CD4-positive, alpha-beta T cell treated with Interleukin-2 at 100 ng/mL for 4 hours (primary cell): ENCODE measurements at places on chromosomes 12 and 14.

GRCh38 chr14:91918186-91918883, 29.2 kb downstream of the FBLN5 start:
- no peak for DNase-seq

GRCh38 chr14:77181603-77182437, at the start of gene TMEM63C:
Gene TMEM63C (plus strand): TSS chr14:77181798. CDS start chr14:77218814, 37,016 bp downstream.
- DNase-seq, result peak; percentile 60

DNA sequence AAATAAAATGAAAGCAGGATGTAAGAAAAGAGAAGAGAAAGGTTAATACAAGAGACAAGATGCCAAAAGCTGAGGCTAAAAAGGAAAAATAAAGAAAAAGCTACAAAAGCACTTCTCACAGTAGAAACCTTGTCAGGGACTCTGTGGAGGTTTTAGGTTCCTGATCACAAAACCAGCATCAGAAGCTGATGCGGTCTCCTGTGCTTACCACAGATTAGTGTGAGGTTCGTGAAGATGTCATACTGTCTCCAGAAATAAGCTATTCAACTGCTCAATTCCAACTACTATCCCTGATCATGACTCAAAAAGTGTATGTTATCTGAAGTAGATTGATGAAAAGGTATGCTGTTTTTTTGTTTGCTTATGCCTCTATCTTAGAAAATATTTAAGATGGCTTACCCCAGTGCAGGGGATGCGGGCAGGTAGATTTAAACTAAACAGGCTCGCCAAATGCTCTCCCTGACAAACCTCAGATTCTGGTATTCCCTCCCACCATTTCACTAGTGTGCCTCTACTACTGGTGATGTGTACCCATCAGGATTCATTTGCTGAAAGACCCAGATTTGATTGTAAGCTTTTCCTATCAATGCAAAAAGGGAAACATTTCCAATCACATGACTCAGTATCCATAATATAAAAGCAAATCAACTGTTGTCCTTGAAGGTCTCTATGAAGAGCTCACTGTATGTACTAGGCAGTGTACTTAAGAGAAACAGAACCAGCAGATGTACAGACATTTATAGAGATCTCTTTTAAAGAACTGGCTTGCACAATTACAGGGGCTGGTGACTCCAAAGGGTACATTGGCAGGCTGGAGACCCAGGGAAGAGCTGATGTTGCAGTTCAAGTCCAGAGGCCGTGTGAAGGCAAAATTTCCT, 169.5 kb upstream of the FOXN3 start:
- DNase-seq, result peak; percentile 26

- DNase-seq, result peak; percentile 63
Observed at GRCh38 chr12:55736780-55737580, 5.9 kb upstream of the GDF11 start.

- no peak for DNase-seq
Observed at GRCh38 chr14:85873006-85873405, 343.1 kb downstream of the FLRT2 start.

GRCh38 chr12:124617615-124618014, 50.2 kb upstream of the NCOR2 start:
- no peak for DNase-seq

- DNase-seq, result no peak
Observed at GRCh38 chr12:130754234-130754901, 38.3 kb upstream of the RIMBP2 start.

DNA sequence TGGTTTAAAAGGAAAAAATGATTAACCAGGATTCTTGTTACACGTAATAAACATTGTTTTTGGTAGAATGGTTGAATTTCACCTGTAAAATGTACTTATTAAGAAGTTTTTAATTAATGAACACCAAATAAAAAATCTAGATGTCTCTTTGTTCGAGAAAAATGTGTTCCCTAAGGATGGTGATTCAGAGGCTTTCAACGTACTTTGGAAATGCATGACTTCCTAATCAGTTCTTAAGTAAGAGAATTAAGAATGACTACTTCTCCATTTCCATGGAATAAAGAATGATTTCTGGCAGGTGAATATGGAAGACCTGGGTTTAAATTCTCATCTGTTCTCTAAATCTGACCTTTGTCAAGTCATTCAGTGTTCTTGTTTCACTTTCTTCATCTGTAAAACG, 428.6 kb downstream of the KCNH5 start:
- no peak for DNase-seq

DNA sequence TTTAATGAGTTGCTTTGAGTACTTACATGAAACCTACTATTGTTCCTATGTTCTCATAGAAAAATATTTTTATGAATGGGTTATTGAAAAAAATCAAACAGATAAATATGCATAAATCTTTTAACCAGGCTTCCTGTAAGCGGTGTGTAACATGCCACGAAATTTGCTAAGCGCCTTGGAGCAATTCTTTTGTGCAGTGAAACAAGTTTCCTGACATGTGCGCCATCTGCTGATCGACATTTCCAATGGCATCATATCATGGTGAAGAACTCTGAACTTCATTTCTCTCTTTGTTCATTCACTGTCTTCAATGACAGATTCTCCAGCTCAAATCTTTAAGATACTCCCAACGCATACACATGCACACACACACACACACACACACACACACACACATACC, 145.6 kb upstream of the NAV3 start:
- no peak for DNase-seq

DNA sequence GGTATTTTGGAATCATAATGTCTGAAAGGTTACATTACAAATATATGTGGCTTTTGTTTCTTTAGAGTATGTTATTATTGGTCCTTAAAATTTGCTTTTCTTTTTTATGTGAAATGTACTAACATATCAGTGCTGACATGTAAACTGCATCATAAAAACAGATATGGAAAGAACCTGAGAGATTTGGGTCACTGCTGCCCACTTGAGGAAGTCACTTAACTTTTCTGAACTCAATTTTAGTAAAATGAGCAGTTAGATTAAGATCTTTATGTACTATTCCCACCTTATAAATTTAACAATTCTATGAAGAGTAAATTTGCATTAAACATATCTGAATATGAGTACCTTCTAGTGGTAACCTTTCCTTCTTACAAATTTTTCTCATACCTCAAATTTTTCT, 7.5 kb downstream of the PTGR2 start:
- no peak for DNase-seq

DNA sequence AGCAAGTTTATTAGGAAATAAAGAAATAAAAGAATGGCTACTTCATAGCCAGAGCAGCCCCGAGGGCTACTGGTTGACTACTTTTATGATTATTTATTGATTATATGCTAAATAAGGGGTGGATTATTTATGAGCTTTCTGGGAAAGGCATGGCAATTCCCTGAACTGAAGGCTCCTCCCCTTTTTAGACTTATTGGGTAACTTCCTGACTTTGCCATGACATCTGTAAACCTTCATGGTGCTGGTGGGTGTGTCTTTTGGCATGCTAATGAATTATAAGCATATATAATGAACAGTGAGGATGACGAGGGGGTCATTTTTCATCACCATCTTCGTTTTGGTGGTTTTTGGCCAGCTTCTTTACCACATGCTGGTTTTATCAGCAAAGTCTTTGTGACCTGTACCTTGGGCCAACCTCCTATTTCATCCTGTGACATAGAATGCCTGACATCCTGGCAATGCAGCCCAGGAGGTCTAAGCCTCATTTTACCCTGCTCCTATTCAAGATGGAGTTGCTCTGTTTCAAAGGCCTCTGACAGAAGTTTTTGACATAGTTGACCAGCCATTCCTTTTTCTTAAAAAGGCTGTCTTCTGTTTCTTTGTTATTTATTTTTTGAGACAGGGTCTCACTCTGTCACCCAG, 11.1 kb upstream of the PTGES3 start:
- no peak for DNase-seq

DNA sequence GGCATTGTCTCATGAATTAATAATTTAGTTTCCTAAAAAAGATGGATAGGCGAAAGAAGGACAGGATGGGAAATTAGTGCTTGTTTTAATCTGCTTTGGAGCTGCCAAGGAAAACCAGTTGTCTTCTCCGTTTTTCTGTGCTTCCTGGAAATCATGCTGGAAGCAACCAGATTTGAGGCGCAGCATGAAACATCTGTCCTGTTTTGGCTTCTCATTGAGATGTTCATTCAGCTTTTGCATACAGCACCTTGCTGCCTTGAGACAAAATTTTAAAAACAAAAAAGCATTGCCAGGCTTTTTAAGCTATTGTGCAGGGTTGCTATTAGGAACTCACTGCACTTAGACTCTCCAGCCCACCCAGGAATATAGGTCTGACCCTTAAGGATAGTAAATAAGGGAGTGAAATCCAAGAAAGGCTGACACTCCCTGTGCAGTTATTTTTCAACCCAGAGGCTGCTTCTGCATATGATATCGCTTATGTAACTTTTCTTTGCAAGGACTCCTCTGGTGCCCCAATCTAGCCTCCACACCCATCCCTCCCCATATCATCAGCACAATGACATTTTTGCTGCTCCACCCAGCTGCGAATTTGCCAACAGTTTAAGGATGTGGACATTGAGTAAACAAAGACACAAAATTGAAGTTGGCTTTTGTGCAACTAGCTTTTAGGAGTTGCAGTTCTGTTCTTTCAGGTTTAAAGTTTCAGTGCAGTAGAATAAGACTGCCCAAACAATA, 46.9 kb upstream of the MDM1 start:
- no peak for DNase-seq

- no peak for DNase-seq
Observed at GRCh38 chr12:31722580-31722979, 6.2 kb downstream of the AMN1 start.

- no peak for DNase-seq
Observed at GRCh38 chr14:54981698-54982097, 45.2 kb downstream of the WDHD1 start.

GRCh38 chr12:62683776-62684569, 217.3 kb downstream of the MON2 start:
- no peak for DNase-seq

DNA sequence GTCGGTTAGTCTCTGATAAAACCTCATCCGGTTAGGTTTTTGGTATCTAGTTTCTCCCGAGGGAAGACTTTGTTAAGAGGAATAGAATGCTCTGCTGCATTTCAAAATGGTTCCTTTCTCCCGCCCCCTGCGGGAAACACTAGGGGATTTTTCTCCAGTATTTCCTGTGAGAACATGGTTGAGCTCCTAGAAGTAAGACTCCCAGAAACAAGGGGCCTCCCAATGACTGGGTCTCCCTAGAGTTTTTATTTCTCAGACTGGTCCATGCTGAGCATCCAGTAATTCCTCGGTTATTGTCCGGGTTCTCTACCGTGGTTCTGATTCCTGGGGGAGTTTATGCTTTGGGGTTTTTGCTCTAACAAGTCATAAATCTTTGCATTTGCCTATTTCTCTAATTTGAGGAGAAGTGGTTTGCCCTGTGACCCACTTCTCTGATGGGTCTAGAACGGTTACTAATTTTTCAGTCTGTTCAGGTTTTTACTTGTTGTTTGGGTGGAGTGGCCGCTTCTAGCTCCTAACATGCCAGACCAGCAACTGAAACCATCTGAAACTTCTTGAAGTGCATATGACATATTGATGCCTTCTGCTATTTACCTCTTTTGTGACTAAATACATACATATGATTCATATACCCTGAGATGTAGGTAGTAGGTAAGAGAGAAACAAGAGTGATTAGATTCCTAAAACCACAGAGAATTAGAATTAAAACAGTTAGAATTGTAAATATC, 25.1 kb downstream of the TESPA1 start:
- DNase-seq, result no peak

GRCh38 chr14:35159742-35160409, 37.5 kb downstream of the PRORP start:
- peak; percentile 27 for DNase-seq

DNA sequence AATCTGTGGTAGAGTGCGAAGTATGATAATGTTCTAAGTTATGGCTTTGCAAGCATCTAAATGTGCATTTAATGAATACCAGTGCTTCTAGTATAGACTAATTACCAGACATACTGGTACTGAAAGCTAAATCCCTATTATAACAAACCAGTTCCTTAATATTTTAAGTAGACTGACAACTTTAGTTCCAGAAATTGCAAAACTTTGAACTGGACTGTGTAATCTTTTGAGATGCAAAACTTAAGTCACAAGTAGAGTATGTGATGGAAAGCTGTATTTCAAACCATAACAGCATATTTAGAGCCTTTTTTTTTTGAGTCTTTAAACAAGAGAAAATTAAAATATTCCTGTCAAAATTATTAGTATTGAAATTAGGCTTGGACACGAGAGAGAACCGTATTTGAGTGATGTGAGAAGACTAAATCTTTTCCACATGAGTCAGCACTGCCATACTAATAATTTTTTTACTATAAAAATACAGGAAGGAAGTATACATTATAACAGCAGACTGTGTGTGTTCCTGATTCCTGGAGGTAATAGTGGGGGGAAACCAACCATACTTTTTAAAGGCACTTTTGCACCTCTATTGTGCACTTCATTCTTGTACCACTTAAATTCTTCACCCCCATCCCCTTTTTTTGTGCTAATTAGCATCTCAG, 45.5 kb downstream of the PPM1A start:
- DNase-seq, result no peak

- peak; percentile 6 for DNase-seq
Observed at GRCh38 chr12:117850048-117850447, 118.7 kb downstream of the KSR2 start.

DNA sequence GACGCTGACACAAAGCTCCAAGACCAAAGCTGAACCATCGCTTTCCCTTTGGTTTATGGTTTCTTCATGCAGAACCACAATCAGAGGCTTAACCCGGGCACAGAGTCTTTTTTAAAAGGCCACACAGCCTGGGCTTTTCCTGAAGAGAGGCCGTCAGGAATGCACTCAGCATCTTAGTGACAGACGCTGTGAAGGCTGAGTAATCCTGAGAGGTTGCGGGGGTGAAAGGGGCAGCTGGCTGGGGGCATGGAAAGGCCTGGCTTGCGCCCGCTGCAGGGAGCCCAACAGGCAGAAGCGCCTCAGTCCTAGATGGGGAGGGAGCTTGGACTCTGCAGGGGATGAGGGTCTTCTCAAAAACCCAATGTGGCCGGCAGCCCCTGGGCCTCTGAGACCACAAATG, 13.6 kb downstream of the CTDSP2 start:
- DNase-seq, result no peak

GRCh38 chr12:105470102-105470501, 139.6 kb downstream of the C12orf75 start:
- no peak for DNase-seq
